ENCODE measurements at places on chromosomes 2 and 18. TPM values are rescaled to one million over a fixed set of nuclear protein-coding genes. Genes with fewer than 3 reads are reported as not detected.

TRIP12 gene
- 78.6 TPM for total RNA-seq

PHLPP1 gene
- 19.1 TPM for total RNA-seq

KRTCAP3 gene
- 2.2 TPM for total RNA-seq

GNLY gene
- 0.27 TPM for total RNA-seq

CYP1B1 gene
- 2.7 TPM for total RNA-seq

SPHKAP gene
- total RNA-seq, result not detected

SERPINB4 gene
- total RNA-seq, result not detected

DSG2 gene
- total RNA-seq, result 16.7 TPM

C2orf15 gene
- 1.6 TPM for total RNA-seq

SLC4A3 gene
- under 0.01 TPM for total RNA-seq

RABL2A gene
- 18.6 TPM for total RNA-seq

GRCh38 chr2:152386266-152386665 is 51.3 kb downstream of the FMNL2 start:
- DNase-seq, result no peak

- DNase-seq, result no peak
Observed at GRCh38 chr2:1708476-1709334, 35.6 kb downstream of the PXDN start.

GRCh38 chr2:180334514-180334913 is 327.4 kb upstream of the CWC22 start:
- DNase-seq, result no peak

- peak; percentile 32 for DNase-seq
Observed at GRCh38 chr2:55269645-55269990, 587 bp upstream of the MTIF2 start.

- DNase-seq, result no peak
Observed at GRCh38 chr2:110748489-110748867, 16.1 kb downstream of the ACOXL start.

DNA sequence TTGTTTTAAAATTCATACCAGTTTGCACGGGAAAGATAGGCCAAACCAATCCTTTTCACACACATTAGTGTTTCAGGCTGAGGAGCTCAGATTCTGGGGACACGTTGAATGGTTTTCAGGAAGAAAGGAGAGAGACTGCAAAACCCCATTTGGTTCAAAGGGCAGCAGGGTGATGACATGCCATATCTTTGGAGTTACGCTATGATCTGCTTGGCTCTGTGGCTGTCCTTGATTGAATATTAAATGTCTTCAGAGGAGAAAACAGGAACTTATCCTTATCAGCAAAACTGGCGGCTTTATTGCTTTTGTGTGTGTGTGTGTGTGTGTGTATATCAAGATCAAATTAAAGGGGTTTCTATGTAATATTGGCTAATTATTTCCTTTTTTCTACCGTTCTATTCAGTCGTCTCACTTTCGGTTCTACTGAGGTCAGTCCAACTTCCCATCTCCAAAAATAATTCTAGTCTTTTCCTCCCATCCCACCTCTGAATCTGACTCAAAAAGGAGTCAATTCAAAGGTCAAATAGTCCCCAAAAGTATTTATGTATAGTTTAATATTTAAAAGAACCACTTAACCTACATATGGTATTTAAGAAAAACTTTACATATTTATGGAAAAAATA is 292.9 kb upstream of the CCDC68 start:
- no peak for DNase-seq

DNA sequence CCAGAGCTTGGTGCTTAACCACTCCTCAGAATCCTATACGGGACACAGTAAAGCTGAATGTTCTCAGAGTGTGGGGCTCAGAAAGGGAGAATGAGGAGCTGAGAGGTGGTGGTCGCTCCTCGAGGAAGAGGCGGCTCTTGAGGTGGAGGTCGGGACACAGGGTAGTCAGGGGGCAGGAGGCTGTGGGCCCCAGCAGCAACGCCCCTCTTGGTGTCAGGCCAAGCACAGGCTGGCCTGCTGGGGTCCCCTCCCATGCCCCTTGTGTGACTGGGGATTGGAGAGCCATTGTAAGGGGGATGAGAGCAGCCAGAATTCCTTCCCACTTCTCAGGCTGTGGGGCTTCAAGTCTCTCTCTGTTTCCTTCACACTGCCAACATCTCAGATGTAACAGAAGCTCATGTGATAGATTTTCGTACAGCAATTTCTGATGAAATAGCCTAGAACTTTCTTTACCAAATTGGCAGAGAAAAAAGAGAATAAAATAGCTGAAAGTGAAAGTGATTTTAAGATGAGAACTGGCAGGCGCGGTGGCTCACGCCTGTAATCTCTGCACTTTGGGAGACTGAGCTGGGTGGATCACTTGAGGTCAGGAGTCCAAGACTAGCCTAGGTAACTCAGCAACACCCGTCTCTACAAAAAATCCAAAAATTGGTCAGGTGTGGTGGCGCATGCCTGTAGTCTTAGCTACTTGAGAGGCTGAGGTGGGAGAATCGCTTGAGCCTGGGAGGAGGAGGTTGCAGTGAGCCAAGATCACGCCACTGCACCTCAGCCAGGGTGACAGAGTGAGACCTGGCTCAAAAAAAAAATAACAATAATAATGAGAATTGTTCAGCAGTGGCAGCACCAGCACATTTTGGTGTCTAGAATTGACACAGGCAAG is 61.1 kb upstream of the RPL31 start:
- no peak for DNase-seq

DNA sequence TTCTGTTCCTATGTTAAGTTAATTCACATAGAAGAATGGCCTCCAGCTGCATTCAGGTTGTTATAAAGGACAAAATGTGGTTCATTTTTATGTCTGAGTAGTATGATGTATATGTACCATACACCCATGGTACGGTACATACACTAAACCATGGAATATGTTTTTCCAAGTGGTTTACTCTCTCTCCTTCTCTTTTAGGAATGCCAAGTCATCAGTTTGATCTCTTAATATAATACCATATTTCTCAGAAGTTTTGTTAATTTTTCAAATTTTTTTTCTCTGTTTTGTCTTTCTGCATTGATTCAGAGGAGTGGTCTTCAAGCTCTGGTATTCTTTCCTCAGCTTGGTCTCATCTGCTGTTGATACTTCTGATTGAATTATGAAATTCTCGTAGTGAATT is 230.9 kb downstream of the DSEL start:
- no peak for DNase-seq

DNA sequence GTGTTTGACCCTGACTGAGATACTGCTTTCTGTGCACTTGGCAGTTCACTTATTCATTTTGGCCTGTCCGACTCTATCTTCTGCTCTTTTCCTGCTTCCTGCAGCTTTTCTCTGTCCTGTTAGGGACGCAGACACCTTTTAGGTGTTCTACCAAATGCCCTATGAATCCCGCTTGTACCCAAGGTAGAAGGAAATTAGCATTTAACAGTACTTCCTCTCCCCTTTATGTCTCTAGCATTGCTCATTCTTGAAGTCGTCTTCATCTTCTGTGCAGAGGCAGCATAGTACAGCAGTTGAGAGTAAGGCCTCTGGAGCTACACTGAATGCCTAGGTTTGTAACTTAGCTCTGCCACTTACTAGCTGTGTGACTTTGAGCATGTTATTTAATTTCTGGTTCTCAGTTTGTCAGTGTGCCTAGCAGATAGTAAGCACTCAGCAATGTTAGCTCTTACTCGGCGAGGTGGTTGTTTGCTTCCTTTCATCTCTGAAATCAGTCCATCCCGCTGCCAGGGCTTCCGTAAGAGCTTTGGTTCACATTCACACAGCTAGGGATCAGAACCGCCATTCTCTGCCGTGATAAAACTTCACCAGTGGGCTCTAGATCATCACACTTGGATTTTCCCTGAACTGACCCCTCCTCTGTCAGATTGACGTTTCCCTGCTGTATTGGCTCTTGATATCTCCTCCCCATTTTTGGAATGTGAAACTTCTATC is 1.4 kb downstream of the CCT7 start:
- DNase-seq, result no peak

- DNase-seq, result peak; percentile 5
Observed at GRCh38 chr2:150485871-150486538, 1.5 kb downstream of the RND3 start.

GRCh38 chr2:199572571-199572970 is 114.8 kb upstream of the SATB2 start:
- no peak for DNase-seq

- no peak for DNase-seq
Observed at GRCh38 chr18:79518028-79518682, 122.4 kb downstream of the NFATC1 start.

GRCh38 chr2:232898592-232899543 is 28.8 kb downstream of the SNORC start:
- no peak for DNase-seq

- no peak for DNase-seq
Observed at GRCh38 chr2:108240966-108241365, 1.2 kb downstream of the SULT1C3 start.

- DNase-seq, result no peak
Observed at GRCh38 chr2:111042261-111042660, 78.5 kb upstream of the BCL2L11 start.

DNA sequence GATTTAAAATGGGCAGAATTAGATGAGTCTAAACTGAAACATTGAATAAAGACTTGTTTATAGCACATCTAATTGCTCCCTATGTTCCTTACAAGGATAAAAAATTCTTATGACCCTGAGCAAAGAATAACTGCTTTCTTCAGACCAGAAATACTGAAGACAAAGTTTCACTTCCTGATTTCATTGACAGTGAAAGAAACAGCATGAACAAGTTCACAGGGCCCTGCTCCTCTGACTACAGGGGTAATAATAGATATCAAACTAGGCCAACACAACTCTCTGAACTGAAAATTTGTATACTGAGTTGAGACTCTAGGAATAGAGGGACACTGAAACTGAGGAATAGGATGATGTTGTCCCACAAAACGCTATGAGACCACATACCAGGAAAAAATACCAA is 1383.3 kb upstream of the CDH2 start:
- DNase-seq, result no peak

DNA sequence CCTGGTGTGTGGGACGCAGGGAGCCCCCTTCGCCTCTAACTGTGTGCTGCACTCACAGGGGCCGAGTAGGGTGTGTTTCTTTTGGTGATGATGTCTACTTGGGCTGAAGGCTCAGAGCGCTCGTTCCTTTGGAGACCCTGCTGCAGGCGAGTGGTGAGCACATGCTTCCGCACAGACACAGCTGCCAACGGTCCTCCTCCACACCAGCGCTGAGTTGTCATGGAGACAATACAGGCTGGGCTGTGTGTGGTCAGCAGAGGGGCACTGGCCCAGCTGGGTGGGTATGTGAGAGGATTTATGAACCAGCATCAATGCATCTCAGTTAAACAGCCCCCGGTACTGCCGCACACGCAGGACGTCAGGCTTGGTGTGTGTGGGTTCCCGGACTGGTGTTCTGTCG is 143.5 kb downstream of the SH3RF3 start:
- DNase-seq, result no peak

DNA sequence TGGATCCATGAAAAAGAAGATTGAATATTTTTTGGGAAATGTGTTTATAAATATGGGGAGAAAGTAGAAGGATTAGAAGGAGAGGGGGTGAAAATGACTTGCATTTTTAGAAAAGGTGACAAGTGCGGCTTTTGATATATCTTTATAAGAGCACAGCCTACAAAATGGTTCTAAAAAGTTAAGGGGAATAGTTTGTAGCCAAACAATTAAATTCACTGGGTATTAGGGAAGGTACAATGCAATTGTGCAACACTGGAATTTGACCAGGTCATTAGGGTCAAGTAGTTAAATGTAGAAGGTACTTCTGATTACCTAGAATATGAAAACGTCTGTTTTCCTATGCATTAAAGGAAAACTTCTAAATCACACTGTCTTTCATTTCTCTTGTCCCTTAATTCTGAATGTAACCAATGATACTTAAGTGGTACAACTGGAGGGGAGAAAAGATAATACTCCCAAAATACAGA is 44.5 kb upstream of the SERTAD2 start:
- no peak for DNase-seq

- DNase-seq, result no peak
Observed at GRCh38 chr2:72716601-72717000, 109.2 kb downstream of the EXOC6B start.

DNA sequence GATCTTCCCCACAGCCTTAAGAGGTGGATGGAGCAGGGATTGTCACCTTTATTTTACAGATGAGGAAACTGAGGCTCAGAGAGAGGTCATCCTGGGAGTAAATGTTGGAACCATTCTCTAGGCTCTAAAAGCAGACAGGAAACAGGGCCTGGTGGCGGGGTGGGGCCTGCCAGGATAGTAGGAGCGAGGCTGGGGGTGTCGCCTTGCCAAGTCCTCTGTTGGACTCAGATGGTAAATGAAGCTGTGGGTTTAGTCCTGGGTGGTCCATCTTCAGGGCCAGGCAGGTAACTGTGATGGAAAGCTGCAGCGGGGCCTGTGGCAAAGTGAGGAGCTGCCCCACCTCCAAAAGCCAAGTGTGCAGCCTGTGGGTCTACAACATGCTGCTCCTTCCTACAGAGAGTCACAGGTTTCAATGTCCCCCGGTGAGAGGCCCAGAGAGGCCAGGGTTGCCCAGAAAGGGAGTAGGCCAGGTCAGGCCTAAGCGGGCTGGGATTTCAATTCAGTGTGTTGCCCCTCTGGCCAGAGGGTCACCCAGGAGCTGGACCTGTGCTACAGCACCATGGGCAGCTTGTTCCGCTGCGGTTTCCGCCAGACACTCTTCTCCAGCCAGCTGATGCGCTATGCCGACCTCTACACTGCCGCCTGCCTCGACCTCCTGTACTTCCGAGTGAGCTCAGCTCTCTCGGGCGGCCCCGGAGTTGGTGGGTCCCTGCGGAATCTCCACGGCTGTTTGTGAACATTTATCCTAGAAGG is 6.6 kb downstream of the NT5DC4 start:
- DNase-seq, result no peak

- DNase-seq, result peak; percentile 87
Observed at GRCh38 chr2:99827296-99827999, 314.9 kb downstream of the AFF3 start.

DNA sequence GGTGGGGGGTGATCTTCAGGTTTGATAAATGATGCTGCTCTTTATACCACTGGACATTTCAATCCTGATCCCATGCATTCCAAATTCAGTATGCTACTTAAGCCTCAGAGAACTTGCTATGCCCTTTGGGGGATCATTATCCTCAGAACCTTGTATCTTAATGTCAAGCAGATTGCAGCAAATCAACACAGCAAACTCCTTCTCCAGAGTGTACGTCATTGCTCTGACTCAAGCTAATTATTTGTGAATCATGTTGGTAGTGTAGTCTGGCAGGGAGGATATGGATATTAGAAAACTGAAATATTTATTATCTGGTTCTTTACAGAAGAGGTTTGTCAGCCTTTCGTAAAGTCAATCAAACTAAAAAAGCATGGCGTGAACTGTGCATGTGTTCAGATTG is 562.5 kb upstream of the FAM98A start:
- no peak for DNase-seq

DNA sequence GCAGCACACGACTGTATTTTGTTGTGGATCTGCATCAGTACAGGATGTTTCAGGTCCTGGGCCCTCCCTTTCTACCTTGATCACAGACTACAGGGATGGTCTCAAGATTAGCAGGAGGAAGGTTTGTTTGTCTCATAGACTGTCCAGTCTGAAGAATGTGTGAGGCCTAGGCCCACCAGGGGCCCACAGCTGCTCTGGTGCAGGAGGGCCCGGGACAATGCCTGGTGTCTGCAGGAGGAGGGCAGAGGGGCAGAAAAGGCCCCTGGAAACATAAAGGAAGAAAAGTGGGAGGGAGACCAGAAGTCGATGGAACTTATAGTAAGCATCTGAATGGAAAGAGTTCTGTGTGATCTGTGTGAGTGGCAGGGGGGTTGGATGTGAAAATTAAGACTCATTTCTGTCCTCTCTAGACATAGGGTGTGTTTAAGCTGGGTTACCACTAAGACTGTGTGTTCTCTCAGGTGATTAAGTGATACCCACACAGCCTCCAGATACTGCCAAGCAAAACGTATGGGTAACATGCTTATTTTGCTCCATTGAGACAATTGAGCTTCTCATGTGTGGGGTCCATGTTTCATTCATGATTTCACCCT is 33.4 kb upstream of the LPIN2 start:
- no peak for DNase-seq

- no peak for DNase-seq
Observed at GRCh38 chr2:212863185-212863588, 288.2 kb downstream of the IKZF2 start.
